MCF 10A (cell line): ENCODE measurements at places on chromosomes 5 and 9. TPM values are rescaled to one million over a fixed set of nuclear protein-coding genes. Genes with fewer than 3 reads are reported as not detected.
A peak's percentile ranks its signal among the peaks of the same experiment; 100 is the strongest.

DNA sequence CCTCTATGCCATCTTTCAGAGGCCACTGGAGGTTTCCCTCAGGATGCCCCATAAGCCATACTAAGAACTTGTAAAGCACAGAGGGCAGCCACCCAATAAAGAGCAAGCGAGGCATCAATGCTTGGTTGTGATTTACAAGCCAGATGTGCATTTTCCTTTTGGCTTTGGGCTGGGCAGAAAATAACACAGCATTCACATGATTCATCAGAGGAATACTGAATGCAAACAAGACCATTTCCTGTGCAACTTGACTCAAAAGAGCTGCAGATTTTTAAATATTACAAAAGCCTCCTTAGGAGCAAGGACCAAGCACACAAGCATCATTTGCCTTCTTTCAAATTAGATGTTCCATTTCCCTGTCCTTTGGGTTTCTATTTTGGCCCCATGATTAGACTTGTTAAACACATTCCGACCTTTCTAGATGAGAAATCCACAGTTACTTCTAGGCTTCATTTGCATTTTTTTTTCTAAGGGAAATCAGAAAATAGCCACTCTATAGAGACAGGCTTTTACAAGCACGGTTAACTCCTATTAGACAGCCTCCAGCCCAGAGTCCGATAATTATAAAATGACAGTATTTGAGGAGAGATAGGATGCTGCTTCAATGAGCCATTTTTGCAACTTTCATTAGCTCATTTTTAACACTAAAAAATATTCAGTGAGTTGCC lies 207.8 kb downstream of the SEMA5A start:
- peak; percentile 35 for DNase-seq

- no peak for DNase-seq
These were observed 247.1 kb downstream of the SLCO4C1 start for GRCh38 chr5:102048940-102049339.

- DNase-seq: no peak
These were observed 921.8 kb downstream of the NR2F1-AS1 start for GRCh38 chr5:92659246-92659645.

- DNase-seq: peak; percentile 17
These were observed 36.1 kb upstream of the KIF4B start for GRCh38 chr5:154977409-154977808.

PCDHB6 gene
- total RNA-seq: 0.19 and 0.22 TPM in 2 replicates

MYMK gene
- total RNA-seq: not detected in 2 replicates

IPO11 gene
- total RNA-seq: 30.2 and 36.6 TPM in 2 replicates
